ENCODE measurements at places on chromosomes 3 and 15.

DNA sequence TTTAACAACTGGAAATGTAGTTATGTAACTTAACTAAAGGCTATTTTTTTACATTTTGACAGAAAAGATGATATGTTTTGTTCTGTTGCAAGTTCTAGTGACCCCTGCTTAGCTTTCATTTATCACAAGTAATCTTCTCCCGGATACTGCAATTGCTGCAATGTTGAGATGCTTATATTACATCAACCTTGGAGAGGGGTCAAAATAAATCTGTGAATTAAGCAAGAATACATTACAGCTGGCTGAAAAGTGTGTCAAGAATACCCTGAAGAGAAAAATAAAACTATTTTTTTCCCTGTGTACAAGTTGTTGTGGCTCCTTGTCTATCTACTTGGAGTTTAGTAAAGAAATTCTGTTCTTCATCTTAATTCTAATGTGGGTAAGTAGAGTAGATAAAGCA, 232.1 kb upstream of the GOLIM4 start:
- DNase-seq: no peak

DNA sequence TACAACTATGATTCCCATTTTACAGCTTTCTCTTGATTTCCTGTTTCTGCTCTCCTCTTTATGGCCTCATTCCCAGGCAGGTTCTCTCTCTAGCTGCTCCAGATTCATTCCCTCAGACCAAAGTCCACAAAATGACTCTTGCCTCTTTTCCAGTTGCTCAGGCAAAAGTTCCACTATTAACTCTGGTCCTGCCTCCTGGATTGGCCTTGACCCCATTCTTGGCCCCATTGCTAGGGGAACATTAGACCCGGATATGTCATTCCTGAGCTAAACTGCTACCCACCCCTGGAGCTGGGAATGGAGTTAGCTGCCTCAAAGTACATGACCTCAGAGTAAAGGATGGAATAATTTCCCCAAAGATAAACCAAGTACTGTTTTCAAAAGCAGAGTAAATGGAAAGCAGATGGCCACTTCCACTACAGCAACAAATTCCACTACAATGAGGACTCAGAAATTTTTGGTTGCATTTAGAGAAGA, 73.0 kb upstream of the GAP43 start:
- no peak for DNase-seq

GRCh38 chr15:68807249-68807648, 13.4 kb downstream of the ANP32A start:
- no peak for DNase-seq

DNA sequence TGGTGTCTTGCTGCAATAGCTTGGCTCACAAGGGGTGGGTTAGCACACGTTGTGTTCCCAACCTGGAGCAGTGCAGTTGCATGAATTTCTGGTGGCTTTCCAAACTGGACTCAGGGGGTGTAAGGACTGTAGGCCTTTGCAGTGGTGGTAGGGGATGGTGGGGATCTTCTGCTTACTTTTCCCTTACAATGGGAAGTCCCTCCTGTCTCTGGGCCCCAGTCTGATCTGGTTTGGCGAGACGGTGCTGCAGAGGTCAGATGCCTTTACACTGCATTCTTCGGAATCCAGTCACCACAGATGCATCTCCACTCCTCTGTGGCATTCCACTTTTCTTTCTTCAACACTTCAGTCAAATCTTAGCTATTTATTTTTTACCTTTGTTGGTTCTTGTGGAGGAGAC, 132.1 kb downstream of the DOCK3 start:
- DNase-seq: no peak

GRCh38 chr3:157836022-157836421, 270.2 kb downstream of the SHOX2 start:
- no peak for DNase-seq

All from CD4-positive, alpha-beta T cell treated with Interferon alpha-2 for 1 hour (primary cell).